ENCODE measurements at places on chromosomes 6 and 20.

DNA sequence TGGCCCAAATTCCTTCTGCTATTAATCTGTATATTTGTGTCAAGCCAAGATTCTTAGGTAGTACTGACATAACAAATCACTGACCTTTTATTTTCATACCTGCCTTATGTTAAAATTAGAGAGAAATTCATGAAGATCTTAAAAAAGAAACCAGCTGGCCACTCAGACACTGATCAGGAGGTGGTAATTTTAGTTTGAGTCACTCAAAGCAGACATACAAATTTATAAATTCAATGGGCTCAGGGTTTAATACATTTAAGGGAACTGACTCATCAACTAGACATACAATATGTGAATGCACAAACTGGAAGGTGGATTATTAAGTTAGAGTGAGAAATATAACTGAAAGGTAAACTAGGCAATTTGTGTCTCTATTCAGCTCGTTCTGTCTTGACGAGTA lies 711.9 kb upstream of the EYS start:
- no peak for DNase-seq

DNA sequence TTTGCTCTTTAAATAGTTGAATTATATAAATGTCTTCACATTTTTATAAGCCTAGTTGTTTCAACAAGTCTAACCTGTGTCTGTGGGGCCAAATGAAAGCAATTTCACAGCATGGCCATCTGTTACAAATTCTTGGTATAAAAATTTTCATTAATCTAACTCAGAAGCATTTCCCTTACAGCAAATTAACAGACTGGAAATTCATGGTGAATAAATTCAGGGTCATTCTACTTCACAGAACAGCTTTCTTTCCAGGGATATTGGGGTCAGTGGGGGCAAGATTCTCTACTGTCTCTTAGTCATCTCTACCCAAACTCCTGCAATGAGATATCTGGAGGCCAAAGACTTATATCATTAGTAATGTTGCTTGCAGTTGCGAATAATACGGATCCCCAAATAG lies 352.1 kb downstream of the MMUT start:
- no peak for DNase-seq

DNA sequence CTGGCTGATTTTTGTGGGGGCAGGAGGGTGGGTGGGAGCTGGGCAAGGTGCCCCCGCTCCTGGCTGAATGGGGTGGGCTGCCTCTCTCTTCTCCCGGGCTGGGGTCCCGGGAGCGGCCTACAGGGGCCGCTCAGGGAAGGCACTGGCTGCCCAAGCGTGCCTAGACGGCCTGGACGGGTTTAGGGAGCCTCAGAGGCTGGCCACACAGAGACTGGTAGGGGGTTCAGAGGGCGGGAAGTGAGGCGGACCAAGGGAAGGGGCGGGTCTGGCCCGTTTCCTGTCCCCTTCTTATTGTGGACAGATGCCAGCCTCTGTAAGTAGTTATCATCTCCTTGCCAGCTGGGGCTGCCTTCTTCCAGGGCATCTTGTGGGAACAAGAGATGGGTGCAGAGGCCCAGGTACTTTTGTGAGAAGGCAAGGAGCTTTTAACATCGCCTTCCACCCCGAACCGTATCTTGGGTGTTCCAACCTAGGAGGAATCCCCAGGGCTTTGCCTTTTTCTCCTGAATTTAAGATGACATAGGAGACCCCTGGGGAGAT lies 437 bp downstream of the CD40 start:
- peak; percentile 23 for DNase-seq

DNA sequence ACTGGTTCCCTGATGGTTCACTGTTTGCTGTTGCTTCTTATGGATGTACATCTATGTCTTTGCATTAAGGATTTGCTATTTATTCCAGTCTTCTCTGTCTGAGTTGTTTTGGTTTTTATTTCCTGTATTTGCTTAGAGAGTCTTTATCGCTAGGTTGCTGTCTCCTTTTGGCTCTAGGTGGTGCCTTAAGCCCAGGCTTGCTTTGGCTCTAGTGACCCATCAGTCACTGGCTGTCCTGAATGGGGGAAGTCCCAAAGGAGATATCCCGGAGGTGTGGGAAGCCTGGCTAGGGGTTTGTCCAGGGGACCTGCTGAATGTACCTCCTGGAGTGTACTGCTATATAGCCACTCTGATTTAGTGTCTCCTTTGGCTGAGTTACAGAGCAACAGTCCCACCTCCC lies 53.4 kb downstream of the MCHR2 start:
- no peak for DNase-seq

DNA sequence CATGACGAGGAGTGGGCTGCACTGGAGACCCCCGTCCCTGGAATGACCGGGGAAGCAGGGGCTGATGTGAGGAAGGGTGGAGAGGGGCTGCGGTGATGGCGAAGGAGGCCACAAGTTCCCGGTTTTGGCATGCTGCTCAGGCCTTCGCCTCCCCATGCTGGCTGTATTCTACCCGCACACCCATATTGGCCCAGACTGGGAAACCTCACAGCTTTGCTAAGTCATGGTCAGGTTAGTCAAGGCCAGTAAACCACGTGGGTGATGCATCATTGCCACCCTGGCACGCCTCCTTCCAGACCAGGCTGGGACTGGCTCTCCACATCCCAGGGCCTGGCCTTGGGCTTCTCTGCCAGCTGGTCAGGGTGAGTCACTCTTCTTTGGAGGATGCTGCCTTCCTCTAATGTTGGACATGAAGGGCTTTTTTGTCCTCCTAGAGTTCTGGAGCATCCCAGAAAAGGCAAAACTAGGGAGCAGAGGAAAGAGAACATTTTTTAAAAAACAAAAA lies 53.8 kb downstream of the PCNA start:
- peak; percentile 97 for DNase-seq

GRCh38 chr6:105192707-105193465 lies 13.1 kb upstream of the POPDC3 start:
- peak; percentile 65 for DNase-seq

DNA sequence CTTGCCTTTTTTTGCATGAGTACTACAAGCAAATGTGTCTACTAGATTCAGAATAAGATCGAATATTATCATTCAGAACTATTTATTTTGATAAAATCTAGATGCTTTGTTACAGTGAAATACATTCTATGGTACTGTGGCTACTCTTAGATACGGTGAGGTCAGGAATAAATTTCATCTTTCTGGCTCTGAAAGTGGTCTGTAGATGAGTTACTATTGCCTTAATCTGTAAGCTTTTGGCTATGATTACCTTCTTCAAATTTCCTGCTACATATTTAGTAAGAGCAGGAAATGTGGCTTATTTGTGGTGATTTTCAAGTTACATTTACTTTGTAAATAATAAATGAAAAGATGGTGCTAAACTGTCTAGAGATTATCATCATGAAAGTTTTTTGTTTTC lies 50.0 kb downstream of the SCAF8 start:
- no peak for DNase-seq

DNA sequence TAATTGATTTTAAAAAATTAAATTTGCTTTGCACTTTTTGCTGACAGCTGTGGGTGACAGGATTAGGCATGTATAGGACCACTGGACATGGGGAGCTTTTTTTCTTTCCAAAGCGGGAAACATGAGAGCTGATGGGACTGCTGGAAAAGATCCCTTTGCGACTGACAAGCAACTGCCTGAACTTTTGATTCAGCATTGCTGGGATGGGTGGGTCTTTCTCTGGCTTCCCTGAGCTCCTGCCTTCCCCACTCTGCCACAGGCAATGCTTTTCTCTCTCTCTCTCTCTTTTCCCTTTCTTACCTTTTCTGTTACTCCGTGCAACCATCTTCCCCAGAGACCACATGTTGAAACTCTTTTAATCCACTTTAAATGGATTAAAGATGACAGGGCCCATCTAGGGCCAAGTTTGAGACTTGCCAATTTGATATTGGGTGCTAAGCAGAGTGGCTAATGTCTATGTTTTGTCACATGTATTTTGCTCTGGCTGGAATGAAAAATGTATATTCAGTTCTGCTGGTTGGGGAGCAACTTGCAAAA lies 33.5 kb upstream of the TPD52L1 start:
- no peak for DNase-seq

- no peak for DNase-seq
Observed at GRCh38 chr6:14569394-14569793, 451.8 kb downstream of the CD83 start.

GRCh38 chr6:166388290-166389004 lies 5.7 kb upstream of the MPC1 start:
- no peak for DNase-seq

DNA sequence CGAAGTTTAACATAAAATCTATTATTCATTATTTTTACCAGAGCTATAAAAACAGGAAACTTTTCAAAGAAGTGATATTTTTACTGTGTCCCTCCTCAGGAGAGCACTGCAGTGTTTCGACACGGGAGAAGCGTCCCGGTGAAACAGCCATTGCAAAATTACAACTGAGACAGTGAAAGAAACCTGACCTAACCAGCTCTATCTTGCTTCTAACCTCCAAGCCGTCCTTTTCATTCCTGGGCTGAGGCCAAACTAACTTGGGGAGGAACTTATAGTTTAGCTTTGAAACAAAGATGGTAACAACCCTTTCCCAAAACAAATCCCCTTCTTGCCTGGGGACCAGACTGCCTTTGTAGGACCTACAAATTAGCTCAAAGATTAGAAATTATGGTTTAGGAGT lies 79.2 kb downstream of the WDR27 start:
- peak; percentile 25 for DNase-seq

DNA sequence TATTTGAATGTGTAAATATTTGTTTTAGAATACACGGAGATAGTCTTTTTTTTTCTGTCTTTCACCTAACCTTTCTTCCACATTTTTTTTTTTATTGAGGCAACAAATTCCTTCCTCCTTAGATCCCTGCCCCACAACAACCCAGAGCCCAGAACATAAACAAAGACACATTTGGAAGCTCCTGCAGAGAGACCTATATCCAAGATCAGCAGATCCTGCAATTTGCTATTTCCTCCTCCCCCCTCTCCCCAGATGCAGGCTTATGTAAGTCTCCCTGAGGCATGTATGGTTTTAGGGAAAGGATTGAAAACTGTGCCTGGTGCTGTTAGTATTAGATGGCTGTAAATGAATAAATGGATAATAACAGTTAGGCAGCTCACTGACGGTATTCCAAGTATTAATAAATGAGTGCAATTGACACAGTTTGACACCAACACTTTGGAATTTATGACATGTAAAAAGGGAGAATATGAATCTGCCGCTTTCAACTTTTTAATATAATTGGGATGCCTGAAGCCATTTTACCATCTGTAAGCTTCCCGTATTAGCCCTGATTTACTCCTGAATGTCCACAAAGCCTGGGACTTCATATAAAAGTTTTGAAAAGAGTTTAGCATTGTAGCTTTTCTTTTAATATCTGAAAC lies 608.3 kb upstream of the CITED2 start:
- DNase-seq = peak; percentile 88

DNA sequence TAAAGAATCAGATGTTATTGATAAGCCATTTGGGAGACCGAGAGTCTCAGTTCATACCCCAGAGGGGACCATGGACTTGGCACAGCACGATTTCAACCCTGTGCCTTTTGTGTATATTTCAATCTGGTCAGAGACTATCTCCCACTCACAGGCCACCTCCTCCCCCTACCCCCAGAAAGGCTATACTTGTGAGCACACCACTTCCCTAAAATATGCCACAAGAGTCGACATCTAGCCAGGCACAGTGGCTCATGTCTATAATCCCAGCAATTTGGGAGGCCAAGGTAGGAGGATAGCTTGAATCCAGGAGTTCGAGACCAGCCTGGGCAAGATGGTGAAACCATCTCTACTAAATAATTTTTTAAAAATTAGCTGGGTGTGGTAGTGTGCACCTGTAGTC lies 13.6 kb upstream of the TCF15 start:
- no peak for DNase-seq

DNA sequence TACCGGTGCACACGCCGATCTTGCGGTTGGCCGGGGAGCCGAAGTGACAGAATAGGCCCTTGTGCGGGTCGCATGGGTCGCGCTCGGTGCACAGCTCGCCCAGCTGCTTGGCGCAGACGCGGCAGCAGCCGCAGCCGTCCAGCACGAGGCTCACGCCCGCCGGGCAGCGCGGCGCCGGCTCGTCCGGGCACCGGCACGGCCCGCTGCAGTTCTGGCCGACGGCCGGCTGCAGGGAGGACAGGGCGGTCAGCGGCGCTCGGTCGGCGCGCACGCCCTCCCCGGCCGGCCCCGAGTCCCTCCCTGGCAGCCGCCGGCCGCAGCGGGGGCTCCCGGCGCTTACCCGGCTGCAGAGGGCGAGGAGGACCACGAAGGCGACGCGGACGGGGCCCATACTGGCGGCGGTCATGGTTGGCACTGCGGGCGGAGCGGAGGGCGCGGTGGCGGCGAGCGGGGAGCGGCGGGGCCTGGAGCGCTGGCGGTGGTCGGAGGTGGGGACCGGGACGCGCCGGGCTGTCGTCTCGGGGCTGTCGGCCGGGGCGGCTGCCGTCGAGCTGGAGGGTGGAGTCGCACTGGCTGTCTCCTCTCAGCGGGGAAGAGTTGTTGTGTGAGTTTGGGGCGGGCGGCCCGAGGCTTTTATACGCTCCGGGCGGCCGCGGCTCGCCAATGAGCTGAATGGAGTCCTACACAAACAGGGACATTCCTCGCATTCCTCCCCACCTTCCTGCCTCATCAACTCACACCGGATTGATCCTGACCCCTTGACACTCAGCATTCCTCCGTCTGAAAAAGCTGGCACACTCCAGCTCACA lies at the start of gene CCN2:
TSS of gene CCN2 (minus strand) at position 606 of the 809 bp plus-strand sequence. CDS start at position 406, 200 bp downstream.
- peak; percentile 99 for DNase-seq

DNA sequence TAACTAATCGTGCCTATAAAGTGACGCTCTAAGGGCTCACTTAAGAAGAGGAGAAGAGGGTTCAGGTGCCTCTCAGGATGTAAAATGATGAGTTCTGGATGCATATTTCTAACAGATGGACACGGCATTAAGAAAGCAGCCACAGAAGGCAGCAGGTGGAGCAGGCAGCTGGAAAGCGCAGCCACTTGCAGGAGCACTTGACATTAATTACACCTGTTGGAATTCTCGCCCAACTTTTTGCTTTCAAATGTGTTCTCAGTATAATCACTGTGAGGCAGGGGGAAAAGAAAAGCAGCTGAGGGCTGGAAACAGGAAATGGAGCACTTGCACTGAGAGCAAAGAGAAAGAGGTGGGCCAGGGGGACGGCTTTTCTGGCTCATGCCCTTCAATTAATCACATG lies 164.2 kb downstream of the NKAIN2 start:
- DNase-seq = no peak

DNA sequence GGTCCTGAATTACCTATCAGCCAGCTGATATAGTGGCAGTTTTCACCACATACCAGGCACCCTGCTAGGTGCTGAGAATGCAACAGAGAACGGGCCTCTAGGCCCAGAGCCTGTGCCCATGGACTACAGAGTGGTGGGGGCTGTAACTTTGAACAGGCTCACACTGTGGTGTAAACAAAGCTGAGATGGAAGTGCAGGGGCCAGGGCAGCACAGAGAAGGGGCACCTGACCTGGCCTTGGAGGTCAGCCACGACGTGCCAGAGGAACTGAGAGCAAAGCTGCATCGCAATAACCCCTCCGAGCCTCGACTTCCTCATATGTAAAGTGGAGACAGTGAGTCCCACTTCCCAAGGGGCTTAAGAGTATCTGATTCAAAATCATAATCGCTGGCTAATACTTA lies 105.8 kb downstream of the MAFB start:
- no peak for DNase-seq

GRCh38 chr20:2756056-2756611 lies 44.3 kb downstream of the CPXM1 start:
- peak; percentile 66 for DNase-seq
